HuH-7.5 (cell line): ENCODE measurements at places on chromosomes 5 and 9.

DNA sequence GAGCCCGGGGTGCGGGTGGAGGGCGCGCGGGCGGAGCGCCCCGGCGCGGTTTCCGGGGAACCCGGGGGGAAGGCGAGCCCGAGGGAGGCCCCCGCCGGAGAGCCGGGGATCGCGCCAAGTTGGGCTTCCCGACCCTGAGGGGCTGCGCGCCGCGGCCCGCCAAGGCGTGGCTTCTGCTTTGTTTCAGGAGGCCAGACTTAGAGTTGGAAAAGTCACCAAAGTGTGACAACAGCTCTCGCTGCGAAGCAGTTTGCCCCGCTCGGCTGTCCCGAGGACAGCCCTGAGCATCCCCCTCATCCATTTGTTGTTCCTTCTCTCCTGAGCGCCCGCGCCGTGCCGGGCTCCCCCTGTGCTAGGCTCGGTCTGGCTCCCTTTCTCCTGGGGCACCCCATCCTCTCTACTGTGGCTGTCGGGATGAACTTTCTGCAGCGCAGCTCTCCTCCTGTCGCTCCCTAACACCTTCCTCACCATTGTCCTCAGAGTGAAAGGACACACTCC lies 410 bp downstream of the GLIPR2 start:
- no peak for DNase-seq

DNA sequence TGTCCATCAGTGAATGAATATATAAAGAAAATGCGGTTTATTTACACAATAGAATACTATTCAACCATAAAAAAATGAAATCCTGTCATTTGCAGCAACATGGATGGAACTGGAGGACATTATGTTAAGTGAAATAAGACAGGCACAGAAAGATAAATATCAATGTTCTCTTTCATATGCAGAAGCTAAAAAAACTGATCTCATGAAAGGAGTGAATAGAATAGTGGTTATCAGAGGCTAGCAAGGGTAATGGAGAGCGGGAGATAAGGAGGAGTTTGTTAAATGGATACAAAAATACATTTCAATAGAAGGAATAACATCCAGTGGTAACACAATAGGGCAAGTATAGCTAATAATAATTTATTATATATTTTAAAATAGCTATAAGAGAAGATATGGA lies 65.0 kb downstream of the AGTPBP1 start:
- DNase-seq = no peak

GRCh38 chr5:175897285-175897684 lies 25.9 kb downstream of the CPLX2 start:
- DNase-seq = no peak

DNA sequence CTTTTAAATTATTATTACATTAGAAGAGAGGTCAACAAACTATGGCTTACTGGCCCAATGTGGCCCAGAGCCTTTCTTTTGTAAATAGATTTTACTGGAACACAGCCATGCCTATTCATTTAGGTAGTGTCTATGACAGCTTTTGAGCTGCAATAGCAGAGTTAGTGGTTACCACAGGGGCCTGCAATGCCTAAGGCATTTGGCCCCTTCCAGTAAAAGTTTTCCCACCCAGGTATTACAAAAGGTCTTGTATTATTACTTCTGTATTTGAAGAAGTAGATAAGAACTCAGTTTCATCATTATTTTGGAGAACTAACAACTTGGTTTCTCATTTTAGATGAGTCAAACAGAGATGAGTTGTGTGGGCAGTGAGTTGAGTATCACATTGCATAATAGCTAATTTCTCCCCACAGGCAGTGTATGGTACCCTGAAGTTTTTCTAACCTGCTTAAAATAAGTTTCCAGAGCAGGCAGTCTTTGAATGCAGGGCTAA lies 9.5 kb downstream of the MTRR start:
- DNase-seq = no peak

DNA sequence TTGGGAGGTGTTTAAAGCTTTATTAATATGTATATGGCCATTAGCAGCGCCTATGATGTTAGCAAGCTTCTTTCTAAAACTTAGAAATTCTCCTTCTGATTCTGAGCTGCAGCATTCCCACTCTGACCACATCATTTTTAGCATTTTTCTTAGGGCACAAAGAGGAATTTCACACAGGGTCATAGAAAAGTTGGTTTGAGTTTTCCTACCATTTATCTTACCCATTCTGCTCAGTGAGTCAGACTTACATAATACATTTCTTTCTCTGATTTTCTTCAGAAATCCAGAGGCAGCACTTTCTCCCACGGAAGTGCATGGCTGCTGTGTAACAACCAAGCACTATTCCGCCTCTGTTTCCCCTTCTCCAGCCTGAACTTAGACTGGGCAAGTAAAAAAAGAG lies 246.6 kb downstream of the ARL15 start:
- DNase-seq = no peak

- DNase-seq = no peak
These were observed 2.7 kb downstream of the VPS13A start for GRCh38 chr9:77180056-77180455.

DNA sequence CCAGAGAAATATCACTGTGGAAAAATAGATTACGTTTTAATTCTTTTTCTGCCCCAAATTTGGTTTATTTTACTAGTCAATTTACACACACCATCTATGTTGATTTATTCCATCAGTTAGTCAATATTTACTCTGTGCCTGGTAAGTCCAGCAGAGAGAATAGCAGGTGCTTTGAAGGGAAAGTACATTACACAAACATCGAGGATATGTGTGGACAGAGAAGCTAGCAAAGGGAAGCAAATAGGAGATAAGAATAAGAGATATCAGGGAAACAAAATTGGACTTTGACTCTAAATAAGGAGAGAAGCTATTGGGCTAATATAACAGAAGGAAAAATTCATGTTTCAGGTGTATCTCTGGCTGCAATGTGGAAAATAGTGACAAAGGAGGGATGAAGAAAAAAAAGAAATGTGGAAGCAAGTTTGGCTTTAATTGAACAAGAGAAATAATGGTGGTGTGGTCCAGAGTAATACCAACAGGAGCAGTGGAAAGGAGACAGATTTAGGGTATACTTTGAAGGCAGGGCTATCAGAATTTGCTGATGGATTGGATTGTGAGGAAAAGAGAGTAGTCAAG lies 587.7 kb upstream of the CDH6 start:
- peak; percentile 7 for DNase-seq

- DNase-seq = no peak
These were observed 75.5 kb downstream of the GPR21 start for GRCh38 chr9:123108976-123109375.

DNA sequence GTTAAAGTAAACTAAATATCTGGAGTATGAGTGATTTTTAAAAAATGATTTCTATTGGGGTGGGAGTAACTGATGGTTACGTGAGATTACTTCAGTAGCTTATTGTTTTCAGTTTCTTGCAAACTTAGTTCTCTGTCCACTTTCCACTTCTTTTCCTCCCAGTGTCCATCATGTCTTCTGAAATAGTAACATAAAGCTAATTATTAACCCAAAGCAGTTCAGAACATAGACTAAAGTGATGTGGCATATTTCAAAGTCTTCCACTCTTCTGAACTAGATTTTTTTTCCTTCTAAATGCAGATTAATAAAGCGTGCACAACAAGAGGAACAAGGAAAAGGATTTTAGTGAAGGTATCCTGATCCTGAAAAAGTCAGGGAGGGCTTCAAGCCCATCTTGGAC lies 114.1 kb downstream of the MAN2A1 start:
- no peak for DNase-seq

- no peak for DNase-seq
These were observed 11.7 kb downstream of the SPIN1 start for GRCh38 chr9:88399966-88400365.

GRCh38 chr5:111697215-111697614 lies 59.8 kb downstream of the NREP start:
- DNase-seq = no peak

- DNase-seq = no peak
These were observed 6.8 kb upstream of the PAEP start for GRCh38 chr9:135554718-135555117.

- DNase-seq = no peak
These were observed 538.8 kb downstream of the TMEM38B start for GRCh38 chr9:106233116-106233515.

GRCh38 chr9:134219646-134220060 lies 55.3 kb upstream of the RNU6ATAC start:
- no peak for DNase-seq

DNA sequence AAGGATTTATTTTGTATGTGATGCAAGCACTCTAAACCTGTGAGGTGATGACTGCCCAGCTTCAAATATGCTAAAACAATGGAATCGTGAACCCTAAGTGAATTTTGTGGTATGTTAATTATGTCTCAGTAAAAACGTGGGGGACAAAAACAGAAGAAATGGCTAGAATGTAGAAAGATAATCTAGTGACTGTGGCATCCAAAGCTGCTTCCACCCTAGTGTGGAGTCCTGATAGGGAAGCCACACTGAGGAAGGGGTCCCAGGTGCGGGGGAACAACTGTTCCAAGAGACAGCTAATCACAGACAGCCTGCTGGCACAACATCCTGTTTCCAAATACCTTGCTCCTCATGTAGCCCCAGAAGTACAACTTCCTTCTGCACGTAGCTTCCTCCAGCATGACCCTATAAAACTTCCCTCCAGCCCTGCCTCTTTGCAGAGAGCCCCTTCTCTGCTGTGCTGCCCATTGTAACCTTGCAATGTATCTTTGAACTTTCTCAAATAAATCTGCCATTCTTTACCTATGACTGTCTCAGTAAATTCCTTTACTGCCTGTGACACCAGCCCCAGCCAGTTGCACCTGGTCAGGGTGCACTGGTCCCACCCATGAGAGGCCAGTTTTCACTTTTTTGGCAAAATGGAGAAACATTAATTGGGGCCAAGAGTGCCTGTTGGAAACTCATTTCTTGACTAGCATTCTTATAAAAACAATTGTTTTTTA lies 4.9 kb downstream of the GMCL2 start:
- no peak for DNase-seq

DNA sequence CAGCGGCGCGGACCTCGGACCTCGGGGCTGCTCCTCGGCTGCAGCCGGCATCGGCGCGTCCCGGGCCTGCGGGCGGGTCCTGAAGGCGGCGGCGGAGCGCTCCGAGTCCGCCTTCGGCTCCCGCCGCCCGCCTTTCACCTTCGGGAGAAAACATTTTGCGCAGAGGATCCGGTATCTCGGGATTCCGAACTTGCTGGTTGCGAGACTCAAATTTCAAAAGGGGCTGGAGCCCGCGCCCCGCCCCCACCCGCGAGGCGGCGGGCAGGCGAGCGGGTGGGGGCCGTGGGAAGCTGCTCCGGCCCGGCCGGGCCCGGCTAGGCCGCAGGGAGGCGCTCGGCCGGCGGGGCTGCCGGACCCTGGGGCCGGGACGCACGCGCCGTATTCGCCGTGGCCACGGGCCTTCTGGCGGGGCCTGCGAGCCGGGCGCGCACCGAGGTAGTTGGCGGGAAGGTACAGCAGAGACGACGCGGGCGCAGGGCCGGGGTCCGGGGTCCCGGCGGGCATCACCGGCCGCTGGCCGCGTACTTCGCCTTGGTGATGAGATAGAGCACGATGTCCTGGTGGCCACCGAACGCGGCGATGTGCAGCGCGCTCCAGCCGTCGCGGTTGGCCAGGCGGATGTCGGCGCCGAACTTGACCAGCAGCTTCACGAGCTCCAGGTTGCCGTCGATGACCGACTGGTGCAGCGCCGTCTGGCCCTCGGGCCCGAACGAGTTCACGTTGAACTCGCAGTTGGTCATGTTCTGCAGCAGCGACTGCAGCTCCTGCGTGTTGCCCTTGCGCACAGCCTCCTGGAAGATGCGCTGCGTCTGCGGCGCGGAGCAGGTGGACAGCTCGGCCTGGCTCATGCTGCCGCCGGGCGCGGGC lies 757 bp downstream of the NRARP start:
- DNase-seq = peak; percentile 89

DNA sequence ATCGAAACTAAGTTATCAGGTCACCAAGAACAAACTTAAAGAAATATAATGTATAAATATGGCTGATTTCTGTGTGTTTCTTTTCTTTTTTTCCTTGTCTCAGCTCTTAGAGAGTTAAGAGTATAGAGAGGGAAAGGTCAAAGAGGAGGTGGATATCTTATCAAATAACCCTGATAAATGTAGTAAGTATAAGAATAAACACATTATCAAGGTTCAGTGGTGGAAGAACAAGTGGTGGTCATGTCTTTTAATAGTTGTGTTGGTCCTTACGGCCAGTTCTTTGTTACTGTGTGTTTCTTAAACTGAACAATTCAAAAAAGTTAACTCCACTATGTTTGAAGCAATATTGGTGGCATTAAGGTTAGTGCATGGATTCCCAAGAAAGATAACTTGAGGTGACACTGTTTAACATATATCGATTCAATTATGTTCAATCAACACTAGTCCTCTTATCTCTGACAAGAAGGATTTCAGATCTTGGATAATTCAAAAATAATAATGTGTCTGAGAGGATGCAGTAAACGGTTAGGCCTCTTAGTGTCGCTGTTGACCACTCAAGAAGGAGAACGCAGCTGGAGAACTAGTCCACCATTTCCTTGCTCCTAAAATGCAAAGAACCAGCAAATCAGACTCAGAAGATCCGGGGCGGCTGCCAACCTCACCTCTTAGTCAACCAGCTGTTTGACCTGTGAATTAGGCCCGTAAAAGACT lies at the start of gene PCDHGA3:
Gene PCDHGA3 (plus strand): TSS at position 588 of the 711 bp plus-strand sequence. CDS start 205 bp downstream, outside the sequence.
- DNase-seq = no peak

DNA sequence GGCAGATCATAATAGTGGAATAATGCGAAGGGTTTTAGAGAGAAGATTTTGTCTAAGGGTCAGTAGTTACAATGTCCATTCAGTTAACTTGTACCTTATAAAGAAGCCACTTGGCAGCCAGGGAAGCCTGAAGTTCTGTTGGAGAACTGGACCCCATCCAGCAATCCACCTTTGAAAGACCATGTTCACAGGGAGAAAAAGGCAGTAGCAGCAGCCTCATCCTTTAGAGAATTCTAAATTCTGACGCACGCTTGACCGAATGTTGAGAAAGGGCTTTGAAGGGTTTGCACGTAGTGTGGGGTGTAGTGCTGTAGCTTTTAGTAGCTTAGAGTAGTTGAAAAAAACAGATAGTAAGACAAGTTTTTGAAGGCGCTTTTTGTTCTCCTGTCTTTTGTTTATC lies 42.8 kb downstream of the MCCC2 start:
- no peak for DNase-seq

DNA sequence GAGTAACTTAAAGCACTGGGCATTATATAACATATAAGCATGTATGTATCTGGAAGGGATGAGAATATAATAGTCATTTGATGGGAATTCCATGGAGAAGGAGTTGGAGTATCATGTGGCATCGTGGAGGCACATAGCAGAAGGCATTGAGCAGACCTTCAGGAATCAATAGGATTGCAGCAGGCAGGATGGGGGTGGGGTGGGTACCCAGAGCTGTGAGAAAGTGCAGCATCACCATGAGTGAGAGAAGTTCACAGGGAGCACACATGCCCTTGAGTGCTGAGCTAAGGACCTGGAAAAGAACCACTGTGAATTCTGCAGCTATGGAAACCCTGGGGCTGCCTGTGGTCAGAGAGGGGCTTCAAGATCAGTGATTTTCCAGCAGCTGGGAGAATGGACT lies 57.3 kb downstream of the MED10 start:
- no peak for DNase-seq

DNA sequence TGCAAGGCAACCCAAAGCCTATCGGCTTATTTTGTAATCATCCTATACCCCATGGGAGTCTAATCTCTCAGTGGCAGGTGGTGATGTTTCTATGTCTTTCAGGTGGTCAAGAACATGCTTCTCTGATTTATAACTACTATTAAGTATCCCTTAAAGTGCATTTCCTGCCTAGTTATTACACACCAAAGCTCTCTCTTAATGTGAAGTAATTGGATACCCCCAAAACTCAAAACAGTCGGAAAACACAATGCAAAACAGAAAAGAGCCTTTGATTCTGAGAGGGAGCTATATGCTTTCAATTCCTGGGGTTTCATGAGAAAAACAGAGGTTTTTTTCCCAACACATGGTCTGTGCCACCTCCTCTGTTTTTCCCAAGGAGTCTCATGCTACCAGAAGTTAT lies 416.4 kb downstream of the CSNK1G3 start:
- no peak for DNase-seq

GRCh38 chr9:113529336-113530009 lies 65.9 kb downstream of the RGS3 start:
- DNase-seq = no peak
